ENCODE measurements at places on chromosomes 2 and 18. TPM values are rescaled to one million over a fixed set of nuclear protein-coding genes. Genes with fewer than 3 reads are reported as not detected.

The CCBE1 gene
- total RNA-seq: 0.33 TPM

DNA sequence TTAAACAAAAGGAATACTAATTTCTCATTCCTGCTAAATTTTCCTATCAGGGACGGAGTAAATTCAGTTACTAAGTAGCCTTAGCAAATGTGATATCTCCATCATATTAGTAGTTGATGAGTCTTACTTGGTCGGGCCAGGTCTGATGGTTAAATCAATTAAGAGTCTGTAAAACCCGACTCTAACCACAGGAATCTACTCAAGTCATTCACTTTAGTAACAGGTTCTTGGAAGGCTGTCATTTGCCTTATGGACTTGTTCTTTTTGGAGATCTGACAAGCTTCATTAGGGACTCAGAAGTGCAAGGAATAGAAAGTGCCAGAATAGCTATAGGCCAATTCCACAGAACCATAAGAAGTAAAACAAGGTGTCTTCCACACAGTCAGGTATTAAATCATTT lies 119.0 kb downstream of the GCA start:
- no peak for DNase-seq

The AMMECR1L gene
- total RNA-seq: 25.3 TPM

- no peak for DNase-seq
These were observed 65.7 kb upstream of the SERPINE2 start for GRCh38 chr2:224104668-224105386.

The COPS9 gene
- 138 TPM for total RNA-seq

DNA sequence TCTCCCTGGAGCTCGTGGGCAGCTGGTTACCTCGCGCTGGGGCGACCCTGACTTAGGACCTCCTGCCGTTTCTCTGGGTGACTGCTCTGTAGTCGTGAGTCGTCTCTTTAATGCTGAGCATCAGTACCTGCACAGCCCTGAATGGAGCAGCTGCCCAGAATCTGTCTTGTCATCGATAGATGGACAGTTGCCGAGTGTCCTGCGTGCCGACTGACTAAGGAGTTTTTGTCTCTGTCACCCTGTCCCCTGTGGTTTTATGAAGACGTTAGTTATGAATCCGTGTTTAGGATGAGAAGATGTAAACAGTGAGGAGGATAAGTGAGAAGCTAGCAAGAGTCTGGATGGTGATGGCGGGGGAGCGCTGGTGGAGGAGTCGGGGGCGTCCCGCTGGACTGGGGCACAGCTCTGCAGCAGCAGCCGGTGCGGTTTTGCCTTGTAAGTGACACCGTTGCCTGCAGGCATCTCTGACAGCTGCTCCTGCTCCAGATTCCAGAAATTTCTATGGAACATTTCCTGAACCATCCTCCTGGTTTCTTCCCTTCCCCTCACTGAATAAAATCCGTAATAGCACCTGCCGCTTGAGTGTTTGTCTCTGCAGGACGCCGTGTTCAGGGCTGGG lies 13.3 kb downstream of the AGAP1 start:
- no peak for DNase-seq

- no peak for DNase-seq
These were observed 104.7 kb downstream of the KLHL29 start for GRCh38 chr2:23489471-23490322.

GRCh38 chr2:191635333-191636234 lies 42.4 kb upstream of the NABP1 start:
- no peak for DNase-seq

The DES gene
- total RNA-seq: 0.28 TPM

The IL18RAP gene
- total RNA-seq: not detected

The GCKR gene
- 0.42 TPM for total RNA-seq

- DNase-seq: no peak
These were observed 40.0 kb upstream of the NCKAP5 start for GRCh38 chr2:133608291-133608690.

GRCh38 chr2:123077101-123077500 lies 948.0 kb upstream of the CNTNAP5 start:
- no peak for DNase-seq

DNA sequence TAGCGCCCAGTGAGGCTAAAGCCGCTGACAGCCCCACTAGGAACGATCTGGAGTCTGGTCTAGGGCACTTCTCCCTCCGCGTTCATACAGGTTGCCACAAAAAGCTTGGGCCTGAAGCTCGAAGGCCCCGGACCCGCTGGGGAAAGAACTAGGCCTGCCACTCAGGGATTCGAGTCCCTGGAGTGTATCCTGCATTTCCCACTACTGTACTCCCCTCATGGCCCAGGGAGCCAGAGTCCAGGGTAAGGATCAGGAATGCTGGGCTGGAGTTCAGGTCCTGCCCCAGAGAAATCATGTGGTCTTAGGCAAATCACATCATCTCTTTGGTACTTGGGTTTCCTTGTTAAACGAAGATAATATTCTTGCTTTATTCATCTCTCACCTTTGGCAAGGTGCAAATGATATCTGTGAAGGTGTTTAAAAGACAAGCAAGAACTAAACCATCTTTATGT lies 1.4 kb upstream of the ZFP36L2 start:
- no peak for DNase-seq

DNA sequence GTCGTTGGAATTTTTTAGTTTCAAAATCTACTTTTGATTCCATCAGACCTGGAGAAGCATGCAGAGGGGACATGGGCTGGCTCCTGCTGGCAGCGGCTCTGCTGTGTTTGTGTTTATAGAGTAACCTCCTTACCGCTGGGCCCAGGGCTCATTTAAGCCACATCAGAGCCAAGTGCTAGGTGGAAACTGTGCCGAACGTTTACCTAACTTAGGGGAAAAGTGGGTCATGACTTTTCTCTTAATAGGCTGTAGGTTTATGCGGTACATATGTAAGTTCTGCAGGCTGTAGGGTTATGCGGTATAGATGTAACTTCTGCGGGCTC lies 17.7 kb downstream of the CNDP2 start:
- DNase-seq: no peak

The METTL8 gene
- 27.7 TPM for total RNA-seq

The PAX8 gene
- total RNA-seq: 0.49 TPM

The UCN gene
- 1.6 TPM for total RNA-seq

GRCh38 chr18:25180973-25181548 lies 170.9 kb downstream of the ZNF521 start:
- DNase-seq: no peak

DNA sequence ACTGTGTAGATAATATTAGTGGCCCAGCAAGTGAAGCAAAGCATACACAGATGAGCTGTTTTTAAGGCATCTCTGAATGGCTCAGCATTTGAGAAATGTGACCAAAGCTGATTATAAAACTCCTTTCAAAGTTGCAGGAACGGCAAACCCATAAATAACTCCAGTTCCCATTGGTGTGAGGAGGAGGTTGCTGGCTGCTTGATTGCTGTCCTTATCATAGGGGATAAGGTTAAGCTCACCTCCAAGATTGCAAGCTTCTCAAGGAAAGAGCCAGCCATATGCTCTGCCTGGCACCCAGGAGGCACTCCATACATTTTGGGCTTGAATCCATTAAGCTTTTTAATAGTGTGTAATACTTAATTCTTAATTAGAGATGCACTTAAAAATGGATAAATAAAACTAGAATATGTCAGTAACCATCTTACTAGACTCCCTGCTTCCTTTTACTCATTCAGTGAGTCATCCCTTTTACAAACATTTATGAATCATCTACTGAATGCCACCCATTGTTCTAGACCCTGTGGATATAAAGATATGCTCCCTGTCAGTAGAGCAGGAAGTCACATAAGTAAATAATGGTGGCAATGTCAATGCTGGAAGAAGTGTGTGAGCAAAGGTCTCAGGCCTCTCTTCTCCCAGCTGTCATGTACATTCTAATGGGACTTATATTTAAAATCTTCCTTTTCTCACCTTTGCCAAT lies 99.3 kb downstream of the SPATS2L start:
- no peak for DNase-seq

DNA sequence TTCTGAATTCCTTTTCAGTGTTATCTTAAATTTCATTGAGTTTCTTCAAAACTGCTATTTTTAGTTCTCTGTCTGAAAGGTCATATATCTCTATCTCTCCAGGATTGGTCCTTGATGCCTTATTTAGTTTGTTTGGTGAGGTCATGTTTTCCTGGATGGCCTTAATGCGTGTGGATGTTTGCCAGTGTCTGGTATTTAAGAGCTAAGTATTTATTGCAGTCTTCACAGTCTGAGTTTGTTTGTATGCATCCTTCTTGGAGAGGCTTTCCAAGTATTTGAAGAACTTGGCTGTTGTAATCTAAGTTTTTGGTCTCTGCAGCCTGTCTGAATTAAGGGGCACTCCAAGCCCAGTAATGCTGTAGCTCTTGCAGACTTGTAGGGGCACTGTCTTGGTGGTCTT lies 249.3 kb downstream of the ZNF385B start:
- no peak for DNase-seq

The SOCS6 gene
- 26.8 TPM for total RNA-seq

All from neural crest cell (in vitro differentiated cells).